ENCODE measurements at places on chromosomes 13 and 19.

DNA sequence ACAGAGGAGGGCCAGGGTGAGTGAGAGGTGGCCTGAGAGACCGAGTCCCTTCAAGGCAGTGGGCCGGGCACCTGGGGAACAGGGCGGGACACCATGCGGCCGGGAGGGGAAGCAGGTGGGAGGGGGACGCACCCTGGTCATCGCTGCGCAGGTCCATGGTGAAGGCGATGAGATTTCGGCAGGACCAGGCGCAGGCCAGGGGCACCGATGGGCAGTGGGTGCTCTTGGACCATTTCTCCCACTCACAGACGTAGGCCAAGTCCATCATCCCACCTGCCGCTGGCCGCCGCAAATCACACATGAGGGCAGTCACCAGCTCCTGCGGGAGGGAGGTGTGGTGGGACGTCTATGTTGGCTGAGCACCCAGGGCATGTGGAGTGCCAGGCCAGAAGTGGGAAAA lies 2.2 kb downstream of the MED16 start:
- DNase-seq: no peak

DNA sequence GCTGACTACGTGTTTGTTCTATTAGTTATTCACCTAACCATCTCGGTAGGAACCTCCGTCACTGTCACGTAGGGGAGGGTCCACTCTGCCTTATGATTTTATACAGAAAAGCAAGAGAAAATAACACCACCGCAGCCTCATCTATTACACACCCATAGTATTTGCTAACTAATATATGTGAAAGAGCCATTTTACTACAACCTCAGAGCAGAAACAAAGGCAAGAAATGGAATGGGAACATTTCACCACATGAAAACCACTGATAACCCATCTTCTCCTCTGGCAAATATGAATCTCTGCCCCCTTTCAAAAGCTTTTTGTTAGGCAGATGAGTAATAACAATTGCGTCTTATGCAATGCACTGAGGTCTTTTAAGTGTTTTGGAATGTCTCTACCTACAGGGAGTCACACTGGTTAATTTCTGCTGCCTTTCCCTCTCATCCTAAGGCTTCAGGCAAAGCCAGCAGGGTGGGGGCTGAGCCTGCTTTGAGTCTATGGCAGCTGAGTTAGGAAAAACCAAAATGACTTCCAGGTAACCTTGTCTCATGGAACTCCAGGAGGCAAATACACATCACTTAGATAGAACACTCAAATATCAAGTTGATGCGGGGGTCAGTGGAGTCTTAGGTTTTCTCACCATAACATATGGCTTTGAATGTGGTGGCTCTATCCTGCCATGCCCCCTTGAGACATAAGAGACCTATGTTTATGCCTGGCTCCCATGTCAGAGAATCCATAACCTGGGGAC lies 15.0 kb downstream of the TSHZ3 start:
- no peak for DNase-seq

DNA sequence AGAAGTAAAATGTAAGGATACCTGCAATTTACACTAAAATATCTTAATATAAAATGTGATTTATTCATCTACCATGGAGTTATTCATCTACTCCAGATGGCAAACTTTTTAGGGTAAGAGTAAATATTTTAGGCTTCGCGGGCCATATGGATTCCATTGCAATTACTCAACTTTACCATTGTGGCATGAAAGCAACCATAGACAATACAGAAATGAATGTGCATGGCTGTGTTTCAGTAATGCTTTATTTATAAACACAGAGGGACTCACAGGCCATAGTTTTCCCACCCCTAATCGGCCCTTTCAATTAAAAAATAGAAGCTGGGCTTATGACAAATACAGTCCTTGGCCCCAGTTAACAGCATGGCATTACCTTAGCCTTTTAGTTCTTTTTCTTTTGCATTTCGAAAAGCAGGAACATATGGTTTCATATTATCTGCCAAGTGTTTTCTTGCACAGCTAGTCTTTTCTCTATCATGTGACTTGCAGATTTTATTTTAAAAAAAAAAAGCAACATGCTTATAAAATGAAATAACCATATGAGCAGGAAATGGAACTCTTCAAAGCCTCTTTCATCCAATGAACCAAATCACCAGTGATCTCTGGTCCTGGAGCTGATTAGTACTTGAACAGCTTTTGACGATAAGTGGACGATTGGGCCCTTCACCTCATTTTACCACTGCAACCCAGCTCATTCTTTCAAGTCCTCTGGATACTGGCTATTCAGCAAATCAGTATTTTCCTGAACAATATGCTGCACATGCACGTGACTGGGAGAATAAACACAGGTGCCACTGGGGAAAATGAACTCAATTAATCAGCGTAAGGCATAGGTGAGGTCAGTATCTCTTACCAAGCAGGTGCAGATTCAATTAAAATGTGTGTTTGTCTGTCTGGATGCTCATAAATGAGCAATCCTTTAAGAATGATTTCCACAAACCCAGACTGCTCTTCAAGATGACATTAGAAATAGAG lies 63.9 kb downstream of the LHFPL6 start:
- DNase-seq: peak; percentile 44

GRCh38 chr13:31962731-31963370 lies 68.7 kb upstream of the FRY start:
- DNase-seq: no peak

- no peak for DNase-seq
Observed at GRCh38 chr13:32403108-32403507, 24.8 kb downstream of the N4BP2L1 start.

- no peak for DNase-seq
Observed at GRCh38 chr19:33706631-33707030, 84.9 kb downstream of the CHST8 start.

- DNase-seq: no peak
Observed at GRCh38 chr19:19537075-19538048, 703 bp upstream of the CILP2 start.

DNA sequence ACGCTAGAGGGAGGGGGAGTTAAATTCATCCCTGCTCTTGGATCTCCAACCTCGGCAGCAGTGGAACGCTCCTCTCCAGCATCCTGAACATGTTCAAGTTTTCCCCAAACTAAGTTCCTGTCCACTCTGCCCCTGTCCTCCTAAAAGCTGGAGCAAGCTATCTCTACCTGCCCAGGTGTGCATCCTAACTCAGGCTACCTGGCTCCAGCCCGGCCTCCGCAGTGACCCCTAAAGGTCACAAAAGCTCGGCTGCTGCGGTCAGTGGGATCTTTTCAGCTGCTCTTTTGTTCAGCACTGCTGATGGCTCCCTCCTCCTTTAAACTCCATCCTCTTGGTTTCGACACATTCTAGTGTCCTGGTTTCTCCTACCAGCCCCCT lies 1.4 kb downstream of the DCUN1D2 start:
- no peak for DNase-seq

GRCh38 chr19:16085115-16085514 lies 8.8 kb downstream of the TPM4 start:
- DNase-seq: no peak

GRCh38 chr19:3434630-3435553 lies 45.4 kb downstream of the SMIM24 start:
- DNase-seq: peak; percentile 39

DNA sequence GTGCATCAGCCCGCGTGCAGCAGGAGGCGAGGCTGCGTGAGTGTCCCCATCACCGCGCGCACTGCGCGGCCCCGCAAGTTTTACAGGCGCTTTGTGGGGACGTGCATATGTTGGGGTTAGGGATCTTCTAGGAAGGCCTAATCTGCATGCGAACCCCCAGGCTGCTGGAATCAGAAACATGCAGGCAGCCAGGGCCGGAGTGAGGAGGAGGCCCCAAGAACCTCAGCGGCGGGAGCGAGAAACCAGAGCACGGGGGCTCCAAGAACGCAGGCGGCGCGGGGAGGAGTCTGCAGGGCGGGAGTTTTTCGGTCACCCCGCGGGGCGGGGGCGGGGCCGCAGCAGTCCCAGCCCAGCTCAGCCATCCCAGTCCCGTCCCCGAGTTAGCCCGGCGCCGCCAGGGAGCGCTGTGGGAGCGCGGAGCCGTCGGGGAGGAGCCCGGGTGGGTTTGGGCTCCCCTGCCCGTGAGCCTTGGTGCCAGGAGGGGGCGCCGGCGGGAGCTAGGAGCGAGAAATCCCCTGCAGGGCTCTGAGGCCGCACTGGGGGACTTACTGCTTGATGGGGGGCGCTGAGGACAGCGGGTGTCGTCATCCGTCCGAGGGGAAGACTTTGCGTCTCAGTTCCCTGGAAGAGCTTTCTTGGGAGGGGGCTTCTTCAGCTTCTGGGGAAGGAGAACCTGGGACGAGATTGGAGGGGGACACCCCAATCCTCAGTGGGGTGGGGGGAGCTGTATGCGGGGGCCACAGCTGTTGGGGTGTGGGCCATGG lies 933 bp upstream of the NRTN start:
- DNase-seq: peak; percentile 88

DNA sequence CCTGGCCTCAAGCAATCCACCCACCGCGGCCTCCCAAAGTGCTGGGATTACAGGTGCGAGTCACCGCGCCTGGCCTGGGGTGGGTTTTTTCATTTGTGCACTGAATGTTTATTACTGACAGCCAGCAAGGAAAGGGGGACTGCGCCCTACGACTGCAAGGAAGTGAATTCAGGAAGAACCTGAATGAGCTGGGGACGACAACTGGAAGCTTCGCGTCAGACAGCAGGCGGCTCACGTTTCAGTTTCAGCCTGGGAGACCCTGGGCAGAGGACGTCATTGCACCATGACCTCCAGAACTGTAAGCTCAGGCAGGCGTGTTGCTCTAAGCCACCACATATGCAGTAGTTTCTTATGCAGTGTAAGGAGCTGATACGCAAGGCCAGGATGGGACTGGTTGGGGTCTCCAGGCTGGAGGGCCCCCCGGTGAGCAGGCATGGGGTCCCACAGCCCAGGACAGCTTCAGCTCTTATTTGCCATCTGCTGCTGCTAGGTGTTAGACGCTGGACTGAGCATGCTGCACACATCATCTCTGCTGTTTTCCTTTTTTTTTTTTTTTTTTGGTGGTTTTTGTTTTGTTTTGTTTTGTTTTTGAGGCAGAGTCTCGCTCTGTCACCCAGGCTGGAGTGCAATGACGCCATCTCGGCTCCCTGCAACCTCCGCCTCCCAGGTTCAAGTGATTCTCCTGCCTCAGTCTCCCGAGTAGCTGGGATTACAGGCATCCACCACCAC lies 66.6 kb downstream of the GADD45B start:
- no peak for DNase-seq

DNA sequence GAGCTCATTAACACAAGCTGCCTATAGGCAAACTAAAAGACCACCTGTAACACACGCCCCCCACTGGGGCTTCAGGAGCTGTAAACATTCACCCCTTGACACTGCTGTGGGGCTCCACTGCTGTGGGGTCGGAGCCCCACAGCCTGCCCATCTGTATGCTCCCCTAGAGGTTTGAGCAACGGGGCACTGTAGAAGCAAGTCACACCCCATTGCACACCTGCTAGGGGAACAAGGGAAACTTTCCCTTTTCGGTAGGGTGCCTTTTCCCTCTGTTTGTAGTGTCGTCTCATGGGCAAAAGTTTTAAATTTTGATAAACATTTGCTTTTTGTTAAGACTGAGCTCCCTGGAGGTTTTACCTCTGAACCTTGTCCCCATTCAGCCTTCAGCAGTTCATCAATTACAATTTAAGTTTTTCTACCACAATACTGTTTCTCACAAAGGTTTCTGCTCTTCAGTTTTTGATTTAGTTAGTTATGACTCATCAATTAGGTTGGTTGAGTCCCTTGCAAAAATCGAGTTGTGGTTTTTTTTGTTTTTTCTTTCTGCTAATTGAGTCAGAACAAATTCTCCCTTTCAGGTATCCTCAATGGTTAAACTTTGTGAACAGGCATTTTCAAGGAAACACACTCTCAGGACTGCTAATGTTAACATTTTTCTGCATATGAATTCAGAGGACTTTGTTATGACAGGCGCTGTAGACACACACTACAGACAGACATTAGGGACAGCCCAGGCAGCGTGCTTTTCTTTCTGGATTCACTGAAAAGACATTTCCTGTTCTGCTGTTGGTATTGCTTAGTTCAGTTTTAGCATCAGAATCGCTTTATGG lies 35.1 kb downstream of the ZNF433 start:
- no peak for DNase-seq

GRCh38 chr13:102401265-102401664 lies 583 bp downstream of the FGF14 start:
- DNase-seq: no peak

GRCh38 chr13:39955560-39955959 lies 300.1 kb downstream of the COG6 start:
- DNase-seq: no peak

DNA sequence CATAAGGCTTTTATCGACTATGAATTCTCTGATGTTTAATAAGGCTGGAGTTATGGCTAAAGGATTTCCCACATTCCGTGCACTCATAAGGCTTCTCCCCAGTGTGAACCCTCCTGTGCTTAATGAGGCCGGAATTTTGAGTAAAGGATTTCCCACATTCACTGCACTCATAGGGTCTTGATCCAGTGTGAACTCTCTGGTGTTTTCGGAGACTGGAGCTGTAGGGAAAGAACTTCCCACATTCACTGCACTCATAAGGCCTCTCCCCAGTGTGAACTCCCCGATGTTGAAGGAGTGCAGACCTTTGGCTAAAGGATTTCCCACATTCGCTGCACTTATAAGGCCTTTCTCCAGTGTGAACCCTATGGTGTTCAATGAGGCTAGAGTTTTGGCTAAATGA lies 7.4 kb downstream of the ZNF154 start:
- DNase-seq: no peak

DNA sequence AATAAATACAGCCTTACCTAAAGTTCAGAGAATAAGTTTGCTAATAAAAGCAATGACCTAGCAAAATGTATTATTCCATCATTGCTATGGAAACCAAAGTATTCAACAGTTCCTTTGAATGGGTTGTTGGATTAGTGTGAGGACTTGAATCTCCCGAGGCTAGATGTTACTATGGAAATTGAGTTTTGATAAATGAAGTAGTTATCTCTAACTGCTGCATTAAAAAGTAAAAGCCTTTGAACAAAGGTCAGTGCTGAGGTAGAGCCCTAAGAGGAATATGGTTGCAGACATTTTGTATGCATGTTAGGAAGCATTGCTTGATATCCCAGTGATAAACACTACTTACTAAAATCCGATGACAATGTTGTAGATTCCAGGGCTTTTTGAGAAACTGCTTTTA lies 6.2 kb downstream of the KLF5 start:
- no peak for DNase-seq

DNA sequence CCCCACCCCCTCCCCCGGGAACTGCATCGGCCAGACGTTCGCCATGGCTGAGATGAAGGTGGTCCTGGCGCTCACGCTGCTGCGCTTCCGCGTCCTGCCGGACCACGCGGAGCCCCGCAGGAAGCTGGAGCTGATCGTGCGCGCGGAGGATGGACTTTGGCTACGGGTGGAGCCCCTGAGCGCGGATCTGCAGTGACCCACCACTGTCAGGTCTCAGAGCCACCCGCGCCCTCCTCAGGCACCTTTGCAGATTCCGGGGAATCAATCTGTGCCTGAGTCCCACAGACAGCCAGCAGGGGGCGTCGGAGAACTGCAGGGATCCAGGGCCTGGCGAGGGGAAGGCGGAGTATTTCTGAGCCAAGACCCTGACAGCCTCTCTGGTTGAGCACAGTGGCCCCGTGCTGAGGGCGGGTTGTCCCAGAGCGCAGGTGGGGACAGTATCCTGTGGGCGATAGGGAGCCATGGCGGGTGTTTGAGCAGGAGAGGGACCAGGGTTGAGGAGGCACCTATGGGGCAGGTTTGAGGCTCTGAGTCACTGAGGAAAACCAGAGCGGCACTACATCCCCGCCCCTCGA lies 30.4 kb upstream of the CYP4F8 start:
- no peak for DNase-seq

- no peak for DNase-seq
Observed at GRCh38 chr19:8601796-8602195, 8.7 kb downstream of the ADAMTS10 start.

GRCh38 chr13:98507282-98507797 lies 69.6 kb downstream of the STK24 start:
- no peak for DNase-seq

All from DMS 273 treated with DMSO at 0.1 percent for 48 hours (cell line).